ENCODE measurements at places on chromosomes 7 and 10. TPM values are rescaled to one million over a fixed set of nuclear protein-coding genes. Genes with fewer than 3 reads are reported as not detected.

Gene ANXA8
- total RNA-seq = not detected

Gene SLIT1
- 0.17 TPM for total RNA-seq

Gene ANKRD7
- total RNA-seq = not detected

Gene LGI1
- 0.98 TPM for total RNA-seq

Gene TRIM50
- total RNA-seq = not detected

GRCh38 chr10:116007256-116007891, 265.6 kb downstream of the GFRA1 start:
- no peaks in the 10 kb centered on the region for H3K36me3 ChIP-seq
- no peak overlapping the region for H3K4me3 ChIP-seq
- H3K27me3 ChIP-seq = no peaks in the 10 kb centered on the region
- H3K4me1 ChIP-seq = no peaks in the 10 kb centered on the region

- DNase-seq = no peak
- no peaks in the 10 kb centered on the region for H3K36me3 ChIP-seq
- no peaks in the 10 kb centered on the region for H3K27me3 ChIP-seq
- H3K4me1 ChIP-seq = no peaks in the 10 kb centered on the region
Observed at GRCh38 chr10:130282492-130283218, 146.5 kb downstream of the GLRX3 start.

- H3K36me3 ChIP-seq = no peaks in the 10 kb centered on the region
- H3K4me1 ChIP-seq = no peaks in the 10 kb centered on the region
- no peaks in the 10 kb centered on the region for H3K27me3 ChIP-seq
- H3K4me3 ChIP-seq = no peak overlapping the region
Observed at GRCh38 chr7:43260980-43261878, 148.8 kb downstream of the HECW1 start.

DNA sequence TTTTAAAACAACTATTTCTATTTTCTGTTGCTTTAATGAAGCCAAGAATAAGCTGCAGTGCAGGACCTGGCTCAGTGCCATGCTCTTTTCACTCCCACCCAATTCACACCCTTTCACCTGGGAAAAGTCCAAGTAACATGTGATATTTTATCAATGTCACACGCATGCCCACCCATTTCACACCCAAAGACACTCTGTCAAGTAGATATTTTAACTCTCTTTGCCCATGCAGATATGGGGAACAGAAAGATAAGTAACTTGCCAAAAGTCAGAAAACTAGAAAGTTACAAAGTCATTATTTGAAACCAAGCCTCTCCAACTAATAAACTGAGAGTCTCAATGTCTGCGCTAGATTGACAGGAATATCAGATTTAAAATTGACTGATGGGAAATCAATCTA, 706.7 kb upstream of the PHF14 start:
- H3K27me3 ChIP-seq = no peaks in the 10 kb centered on the region
- H3K4me1 ChIP-seq = no peaks in the 10 kb centered on the region
- no peaks in the 10 kb centered on the region for H3K36me3 ChIP-seq
- DNase-seq = no peak
- no peak overlapping the region for H3K4me3 ChIP-seq

- no peaks in the 10 kb centered on the region for H3K36me3 ChIP-seq
- H3K27ac ChIP-seq = no peak overlapping the region
- DNase-seq = no peak
- H3K27me3 ChIP-seq = no peaks in the 10 kb centered on the region
- no peaks in the 10 kb centered on the region for H3K4me1 ChIP-seq
Observed at GRCh38 chr10:43595739-43596298, 10.4 kb upstream of the ZNF485 start.

DNA sequence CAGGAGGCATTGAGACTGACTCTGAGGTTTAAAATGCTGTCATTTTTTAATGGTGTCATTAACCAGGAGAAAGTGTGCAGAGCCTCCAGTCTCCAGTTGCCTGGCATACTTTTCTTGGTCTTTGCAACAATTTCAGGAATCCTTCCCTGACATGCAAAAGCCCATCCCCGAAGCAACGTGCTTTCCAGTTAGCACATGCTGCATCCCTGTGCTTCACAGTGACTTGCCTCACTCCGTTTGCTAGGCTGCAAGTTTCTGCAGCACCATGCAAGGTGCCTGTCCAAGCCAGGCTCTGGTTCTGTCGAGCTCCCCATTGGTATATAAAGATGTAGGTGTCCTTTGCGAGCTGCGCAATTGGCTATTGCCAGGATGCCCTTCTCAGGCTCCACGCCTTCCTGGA, 135.0 kb downstream of the GALNT17 start:
- H3K27ac ChIP-seq = no peak overlapping the region
- DNase-seq = no peak
- H3K4me3 ChIP-seq = no peak overlapping the region
- no peaks in the 10 kb centered on the region for H3K36me3 ChIP-seq
- H3K4me1 ChIP-seq = no peaks in the 10 kb centered on the region

DNA sequence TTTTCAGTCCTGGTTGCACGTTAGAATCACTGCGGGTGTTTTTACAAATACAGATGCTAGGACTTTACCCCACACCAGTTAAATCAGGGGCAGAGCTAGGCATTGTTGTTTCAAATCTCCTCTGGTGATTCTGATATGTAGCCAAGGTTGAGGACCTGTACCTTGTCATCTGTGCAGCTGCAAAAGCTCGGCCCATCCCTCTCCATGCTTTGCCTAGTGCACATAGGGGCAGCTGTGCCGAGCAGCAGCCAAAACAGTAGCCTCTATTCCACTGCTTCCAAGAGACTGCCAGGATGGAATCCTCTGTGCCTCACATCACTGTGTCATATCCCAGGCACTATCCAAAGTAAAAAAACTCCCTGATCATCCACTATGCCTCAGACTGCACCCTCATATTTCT, 181.3 kb downstream of the CDK14 start:
- DNase-seq = no peak
- no peaks in the 10 kb centered on the region for H3K4me1 ChIP-seq
- no peaks in the 10 kb centered on the region for H3K36me3 ChIP-seq

GRCh38 chr7:25007668-25008067, 27.7 kb upstream of the OSBPL3 start:
- no peak overlapping the region for H3K27ac ChIP-seq
- no peaks in the 10 kb centered on the region for H3K4me1 ChIP-seq
- no peak overlapping the region for H3K4me3 ChIP-seq
- no peaks in the 10 kb centered on the region for H3K27me3 ChIP-seq
- DNase-seq = no peak

DNA sequence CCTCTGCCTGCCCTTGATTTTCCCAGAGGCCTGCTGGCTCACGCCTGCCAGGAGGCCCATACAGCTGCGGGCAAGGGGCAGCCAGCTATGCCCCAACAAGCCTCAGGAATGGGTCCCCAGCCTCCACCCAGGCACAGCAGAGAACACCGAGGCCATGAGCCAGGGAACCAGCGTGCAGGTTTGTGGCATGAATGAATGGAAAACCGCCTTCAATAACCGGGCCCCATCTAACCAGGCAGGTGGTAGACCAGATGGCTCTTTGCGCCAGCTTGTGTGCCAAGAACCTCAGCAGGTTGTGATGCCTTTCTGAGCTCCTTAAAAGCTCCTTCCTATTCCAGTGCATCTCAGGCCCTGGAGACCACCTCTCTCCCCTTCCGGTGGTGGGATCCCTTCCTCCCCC, 50.2 kb downstream of the ELFN1 start:
- no peak overlapping the region for H3K27ac ChIP-seq
- H3K27me3 ChIP-seq = no peaks in the 10 kb centered on the region
- no peak overlapping the region for H3K4me3 ChIP-seq
- no peaks in the 10 kb centered on the region for H3K4me1 ChIP-seq

- H3K27ac ChIP-seq = peak overlapping the region; percentile 76
- no peaks in the 10 kb centered on the region for H3K27me3 ChIP-seq
- no peak overlapping the region for H3K4me3 ChIP-seq
- DNase-seq = peak; percentile 53
- H3K36me3 ChIP-seq = no peaks in the 10 kb centered on the region
Observed at GRCh38 chr10:103812432-103812831, 42.9 kb downstream of the SH3PXD2A start.

DNA sequence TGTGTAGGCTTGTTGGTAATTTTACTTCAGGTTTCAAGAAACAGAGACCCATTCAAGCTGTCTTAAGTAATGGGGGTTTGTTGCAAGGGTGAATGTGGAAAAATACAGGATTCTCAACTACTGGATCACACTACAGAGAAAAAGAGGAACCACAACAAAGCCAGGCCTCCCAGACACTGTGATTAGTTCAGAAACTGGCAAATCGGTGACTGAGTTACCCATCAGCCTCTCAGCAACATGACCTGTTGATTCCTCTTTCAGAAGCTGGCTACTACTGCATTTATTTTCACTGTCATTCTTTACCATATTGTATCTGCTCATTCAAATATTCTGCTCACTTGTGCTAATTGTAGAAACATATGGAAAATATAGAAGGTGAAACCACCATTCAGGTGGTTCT, 16.0 kb downstream of the CCDC71L start:
- no peak overlapping the region for H3K4me3 ChIP-seq
- no peaks in the 10 kb centered on the region for H3K4me1 ChIP-seq
- no peaks in the 10 kb centered on the region for H3K27me3 ChIP-seq

DNA sequence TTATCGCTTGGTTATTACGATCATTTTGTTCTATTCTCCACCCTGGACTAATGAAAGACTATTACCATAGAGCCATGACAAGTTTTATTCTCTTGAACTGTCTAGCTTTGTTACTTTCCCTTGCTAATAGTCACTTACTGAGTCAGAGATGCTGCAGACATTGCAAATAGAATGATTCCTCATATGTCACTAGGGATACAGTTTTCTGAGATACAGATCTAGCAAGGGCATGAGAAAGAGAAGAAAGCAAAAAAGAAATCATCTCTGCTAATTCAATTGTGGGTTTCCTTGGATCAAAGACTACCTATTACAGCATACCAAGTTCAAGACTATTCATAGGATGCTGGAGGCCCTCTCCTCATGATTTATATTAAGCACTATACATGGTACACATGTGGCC, 204.3 kb downstream of the MBL2 start:
- no peak for DNase-seq
- H3K27me3 ChIP-seq = no peaks in the 10 kb centered on the region
- H3K36me3 ChIP-seq = no peaks in the 10 kb centered on the region
- H3K27ac ChIP-seq = no peak overlapping the region
- no peaks in the 10 kb centered on the region for H3K4me1 ChIP-seq

- no peak for DNase-seq
- no peak overlapping the region for H3K27ac ChIP-seq
- H3K27me3 ChIP-seq = no peaks in the 10 kb centered on the region
- H3K4me1 ChIP-seq = no peaks in the 10 kb centered on the region
- H3K36me3 ChIP-seq = no peaks in the 10 kb centered on the region
Observed at GRCh38 chr10:113522460-113522859, 30.4 kb upstream of the HABP2 start.

- DNase-seq = no peak
- H3K36me3 ChIP-seq = no peaks in the 10 kb centered on the region
- no peak overlapping the region for H3K27ac ChIP-seq
- peaks cover 5% of the 10 kb centered on the region for H3K4me1 ChIP-seq
- peaks cover 57% of the 10 kb centered on the region for H3K27me3 ChIP-seq
- no peak overlapping the region for H3K4me3 ChIP-seq
Observed at GRCh38 chr10:101290431-101290830, 61.2 kb upstream of the LBX1 start.

DNA sequence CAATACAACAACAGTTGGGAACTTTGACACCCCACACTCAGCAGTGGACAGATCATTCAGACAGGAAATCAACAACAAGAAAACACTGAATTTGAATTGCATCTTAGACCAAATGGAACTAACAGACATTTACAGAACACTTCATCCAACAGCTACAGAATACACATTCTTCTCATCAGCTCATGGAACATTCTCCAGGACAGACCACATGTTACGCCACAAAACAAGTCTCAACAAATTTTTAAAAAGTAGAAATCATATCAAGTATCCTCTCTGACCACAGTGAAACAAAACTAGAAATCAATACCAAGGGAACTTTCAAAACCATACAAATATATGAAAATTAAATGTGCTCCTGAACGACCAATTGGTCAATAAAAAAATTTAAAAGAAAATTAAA, 212.3 kb downstream of the DNAJC1 start:
- no peaks in the 10 kb centered on the region for H3K27me3 ChIP-seq
- no peak for DNase-seq
- no peaks in the 10 kb centered on the region for H3K4me1 ChIP-seq
- H3K36me3 ChIP-seq = no peaks in the 10 kb centered on the region
- H3K4me3 ChIP-seq = no peak overlapping the region
